Ascending aorta (tissue), 2 donors: ENCODE measurements at places on chromosomes 7 and 10.

- DNase-seq = no peak
Observed at GRCh38 chr7:99457650-99458493, 8.1 kb downstream of the ATP5MF start.

DNA sequence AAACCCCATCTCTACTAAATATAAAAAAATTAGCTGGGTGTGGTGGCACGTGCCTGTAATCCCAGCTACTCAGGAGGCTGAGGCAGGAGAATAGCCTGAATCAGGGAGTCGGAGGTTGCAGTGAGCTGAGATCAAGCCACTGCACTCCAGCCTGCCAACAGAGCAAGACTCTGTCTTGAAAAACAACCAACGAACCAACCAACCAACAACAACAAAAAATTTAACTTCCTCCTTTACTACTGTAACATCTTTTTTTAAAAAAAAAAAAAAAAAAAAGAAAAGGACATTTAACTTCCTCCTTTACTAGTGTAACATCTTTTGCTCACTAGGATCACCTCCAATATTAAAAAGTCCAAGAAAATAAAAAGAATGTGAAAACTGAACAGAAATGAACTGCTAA is 92.3 kb upstream of the TMEM168 start:
- DNase-seq = no peak

- no peak for DNase-seq
Observed at GRCh38 chr7:43204081-43204480, 91.6 kb downstream of the HECW1 start.

GRCh38 chr7:156238366-156239133 is 402.0 kb upstream of the RNF32 start:
- DNase-seq = no peak

DNA sequence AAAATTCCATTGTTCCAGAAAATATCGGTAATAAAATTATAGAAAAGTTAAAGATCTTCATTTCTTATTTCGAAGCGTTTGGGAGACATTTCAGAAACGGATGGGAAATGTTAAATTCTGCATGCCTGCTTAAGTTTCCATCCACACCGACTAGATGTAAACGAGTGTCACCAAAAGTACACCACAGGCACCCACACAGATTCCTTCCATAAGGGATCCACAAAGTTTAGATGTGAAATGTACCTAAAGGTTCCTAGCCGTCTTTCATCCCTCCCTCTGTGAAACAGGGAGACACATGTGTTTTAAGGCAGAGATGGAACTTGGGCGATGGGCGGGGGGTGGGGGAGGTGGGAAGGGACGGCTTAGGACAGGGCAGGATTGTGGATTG is 621 bp upstream of the CAV1 start:
- DNase-seq = no peak

GRCh38 chr7:87715545-87715944 is 87.3 kb downstream of the RUNDC3B start:
- no peak for DNase-seq

- DNase-seq = no peak
Observed at GRCh38 chr10:110313674-110314073, 9.0 kb upstream of the SMNDC1 start.

DNA sequence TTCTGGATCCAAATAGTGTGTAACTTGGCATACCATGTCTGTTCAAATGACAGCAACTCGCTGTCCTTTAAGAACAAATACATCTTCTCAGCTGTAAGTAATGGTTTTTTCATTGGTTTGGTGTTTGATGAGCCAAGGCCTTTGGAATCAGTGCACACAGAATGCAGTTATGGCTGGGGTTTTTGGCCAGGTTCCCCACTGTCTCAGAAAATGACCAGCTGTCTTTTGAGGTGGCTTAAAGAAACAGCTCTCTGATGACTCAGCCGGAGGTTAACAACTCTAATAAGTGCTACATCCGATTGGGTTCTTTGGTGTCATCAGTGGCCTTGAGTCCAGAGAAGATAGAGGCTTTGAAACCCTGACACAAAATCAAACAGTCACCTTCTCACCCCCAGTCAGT is 688.4 kb downstream of the REEP3 start:
- no peak for DNase-seq

GRCh38 chr10:111187096-111187495 is 110.3 kb downstream of the ADRA2A start:
- no peak for DNase-seq

GRCh38 chr7:105267244-105267643 is 121.5 kb downstream of the SRPK2 start:
- no peak for DNase-seq

GRCh38 chr7:778968-779451 is 51.9 kb upstream of the PRKAR1B start:
- DNase-seq = no peak

- DNase-seq = no peak
Observed at GRCh38 chr7:85452674-85453073, 265.8 kb upstream of the SEMA3D start.

GRCh38 chr10:115118346-115118745 is 25.2 kb downstream of the ATRNL1 start:
- no peak for DNase-seq

DNA sequence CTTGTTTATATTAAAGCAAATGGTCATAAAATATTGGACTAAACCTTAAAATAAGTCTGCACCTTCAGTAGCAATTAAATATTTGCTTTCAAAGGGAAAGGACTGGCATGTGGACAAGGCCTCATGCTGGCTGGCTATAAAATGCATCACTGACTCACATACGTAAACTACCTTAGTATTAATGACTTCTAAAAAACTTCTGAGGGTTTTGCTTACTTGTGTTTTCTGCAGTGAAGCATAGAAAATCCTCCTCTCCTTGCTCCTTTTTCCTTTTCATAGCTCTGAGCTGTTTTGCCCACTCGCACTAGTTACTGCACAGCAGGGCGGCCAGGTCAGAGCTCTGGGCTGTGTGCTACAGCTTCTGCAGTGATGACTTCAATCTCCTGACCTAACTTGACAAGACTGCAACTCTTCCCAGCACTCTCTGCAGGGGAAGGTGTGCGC is 82.3 kb downstream of the CUL2 start:
- DNase-seq = no peak

DNA sequence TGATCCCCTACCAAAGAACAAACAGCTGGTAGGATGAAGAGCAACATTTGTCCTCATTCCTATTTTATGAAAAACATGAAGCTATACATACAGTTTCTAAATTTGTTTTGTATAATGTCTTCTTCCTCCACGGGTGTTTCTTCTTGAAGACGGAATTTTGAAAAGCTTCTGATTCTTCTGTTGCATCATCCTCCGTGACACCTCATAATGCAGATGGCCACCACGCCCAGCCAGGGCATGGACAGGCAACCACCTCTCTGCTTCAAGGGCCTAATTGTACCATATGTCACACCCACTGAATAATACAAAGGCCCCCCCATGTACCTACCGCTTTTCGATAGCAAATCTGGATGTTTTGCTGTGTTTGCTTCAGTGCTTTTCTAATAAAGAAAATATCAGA is at the start of gene SUN3:
SUN3 (minus strand) TSS at position 170 of the 400 bp plus-strand sequence; CDS start at position 1, 169 bp downstream.
- no peak for DNase-seq
